ELR (cell line): ENCODE measurements at places on chromosomes 3 and 15.

DNA sequence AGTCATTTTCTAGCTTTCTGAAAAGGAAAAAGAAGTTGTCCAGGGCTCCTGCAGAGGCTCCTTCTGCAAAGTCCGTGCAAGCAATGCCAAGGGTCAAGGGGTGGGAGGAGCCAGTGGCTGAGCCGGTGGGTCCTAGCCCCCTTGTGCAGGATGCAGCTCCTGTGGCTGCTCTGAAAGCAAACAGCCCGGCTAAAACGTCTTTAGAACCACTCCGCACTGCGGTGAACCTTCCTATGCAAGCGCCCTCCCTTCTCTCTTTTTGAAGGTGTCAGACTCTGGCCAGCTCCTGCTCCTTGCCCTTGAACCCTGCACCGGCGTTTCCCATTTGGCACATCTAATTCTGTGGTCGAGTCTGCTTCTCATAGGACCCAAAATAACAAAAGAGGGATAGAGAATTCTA is 183.1 kb downstream of the UACA start:
- DNase-seq: no peak

- no peak for DNase-seq
These were observed 7.9 kb upstream of the SYNM start for GRCh38 chr15:99096894-99097426.

- DNase-seq: no peak
These were observed 53.7 kb downstream of the TPRG1 start for GRCh38 chr3:189225431-189225830.

- DNase-seq: no peak
These were observed 51.0 kb upstream of the TRA2B start for GRCh38 chr3:185988816-185989175.

GRCh38 chr3:38835939-38836338 is 19.9 kb upstream of the SCN10A start:
- peak; percentile 37 for DNase-seq

GRCh38 chr3:17094551-17094950 is 209.8 kb downstream of the PLCL2 start:
- DNase-seq: no peak

- no peak for DNase-seq
These were observed 130.1 kb downstream of the LRRK1 start for GRCh38 chr15:101049282-101049681.

DNA sequence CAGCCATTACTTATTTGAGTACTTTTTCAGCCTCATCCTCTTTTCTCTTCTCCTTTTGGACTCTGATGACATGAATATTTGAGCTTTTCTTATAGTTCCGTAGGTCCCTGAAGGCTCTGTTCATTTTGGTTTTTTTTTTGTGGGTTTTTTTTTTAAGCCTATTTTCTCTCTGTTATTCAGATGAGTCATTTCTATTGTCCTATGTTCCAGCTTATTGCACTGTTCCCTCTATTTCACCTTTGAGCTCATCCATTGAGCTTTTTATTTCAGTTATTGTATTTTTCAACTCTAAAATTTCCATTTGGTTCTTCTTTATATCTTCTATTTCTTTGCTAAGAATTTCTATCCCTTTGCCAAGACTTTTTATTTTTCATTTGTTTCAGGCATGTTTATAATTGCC is 7.2 kb upstream of the MGLL start:
- DNase-seq: no peak

GRCh38 chr15:48244921-48245320 is 38.8 kb downstream of the SLC12A1 start:
- peak; percentile 43 for DNase-seq

- DNase-seq: no peak
These were observed 51.5 kb downstream of the SST start for GRCh38 chr3:187618722-187619121.

GRCh38 chr3:113165841-113166240 is 45.5 kb upstream of the BOC start:
- no peak for DNase-seq

DNA sequence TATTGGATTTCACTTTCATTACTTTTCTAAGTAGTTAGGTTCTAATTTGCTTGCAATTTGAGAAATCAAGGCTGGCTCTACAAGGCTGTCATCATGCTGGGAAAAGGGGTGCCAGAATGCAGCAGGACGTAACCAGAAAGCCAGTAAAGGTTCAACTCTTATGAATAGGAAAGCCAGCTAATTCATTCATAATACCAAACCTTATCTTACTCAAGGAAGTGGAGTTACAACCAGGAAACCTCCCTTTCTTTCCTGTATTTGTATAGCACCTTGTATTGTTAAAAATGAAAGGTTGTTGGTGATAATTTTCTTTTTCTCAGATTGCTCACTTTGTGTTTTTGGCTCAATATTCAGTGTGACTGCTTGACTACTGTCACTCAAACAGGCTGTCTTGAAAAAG is 109.4 kb downstream of the FILIP1L start:
- DNase-seq: no peak

DNA sequence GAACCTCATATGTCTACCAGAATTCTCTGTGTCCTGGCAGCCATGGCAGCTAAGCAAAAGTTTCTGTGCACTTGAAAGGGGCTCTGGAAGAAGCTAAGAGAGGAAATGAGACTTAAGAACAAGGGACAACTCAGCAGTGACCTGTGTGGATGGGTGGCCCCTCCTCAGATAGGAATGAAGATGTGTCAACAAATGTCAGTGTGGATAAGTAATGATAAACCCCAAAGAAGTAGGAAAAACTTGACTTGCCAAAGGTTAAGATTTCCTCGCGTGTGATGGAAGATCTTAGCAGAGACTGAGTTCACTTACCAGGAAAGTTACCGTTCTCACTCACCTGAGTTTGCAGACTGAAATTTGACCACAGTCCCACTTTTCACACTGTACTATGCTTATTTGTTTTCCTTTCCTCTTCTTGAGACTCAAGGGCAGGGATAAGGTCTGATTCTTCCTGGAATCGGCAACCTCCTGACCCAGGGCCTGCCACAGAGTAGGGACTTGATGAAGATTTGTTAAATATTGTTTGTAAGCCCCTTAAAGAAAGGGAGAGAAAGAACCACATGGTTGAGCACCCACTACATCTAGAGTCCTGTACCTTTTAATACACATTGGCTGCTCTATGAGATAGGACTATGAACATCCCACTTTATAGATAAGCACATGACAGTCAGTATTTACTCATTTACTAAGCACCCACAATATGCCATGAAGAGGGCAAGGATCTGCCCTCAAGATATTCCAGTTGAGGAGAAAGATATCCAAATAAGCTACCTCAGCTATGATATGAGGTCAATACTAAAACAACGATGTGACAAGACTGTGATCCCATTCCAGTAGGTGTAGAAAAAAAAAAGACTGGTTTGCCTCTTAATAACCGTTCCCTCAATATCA is 7.3 kb upstream of the HRH1 start:
- DNase-seq: no peak

DNA sequence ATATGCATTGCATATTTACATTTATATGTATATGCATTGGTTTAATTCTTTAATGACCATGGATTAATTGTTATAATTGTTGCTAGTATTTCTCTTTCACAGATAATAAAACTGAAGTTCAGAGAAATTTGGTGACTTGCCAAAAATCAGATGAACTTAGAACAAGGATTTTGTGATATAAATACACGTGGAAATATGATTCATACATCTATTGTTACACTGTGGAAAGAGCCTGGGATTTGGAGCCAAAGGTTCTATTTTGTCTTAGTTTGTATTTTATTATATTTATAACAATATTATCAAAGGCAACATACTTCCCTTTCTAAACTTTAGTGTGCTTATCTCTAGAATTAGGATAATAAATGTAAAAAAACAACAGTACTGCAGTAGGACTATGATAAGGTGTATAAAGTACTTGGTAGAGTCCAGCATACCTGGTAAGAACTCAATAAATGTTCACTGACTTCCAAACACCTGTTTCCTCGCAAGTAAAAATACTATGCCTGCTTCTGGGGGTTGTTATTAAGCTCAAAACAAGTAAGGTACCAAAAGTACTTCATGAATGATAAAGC is 342.9 kb downstream of the THSD4 start:
- DNase-seq: no peak

DNA sequence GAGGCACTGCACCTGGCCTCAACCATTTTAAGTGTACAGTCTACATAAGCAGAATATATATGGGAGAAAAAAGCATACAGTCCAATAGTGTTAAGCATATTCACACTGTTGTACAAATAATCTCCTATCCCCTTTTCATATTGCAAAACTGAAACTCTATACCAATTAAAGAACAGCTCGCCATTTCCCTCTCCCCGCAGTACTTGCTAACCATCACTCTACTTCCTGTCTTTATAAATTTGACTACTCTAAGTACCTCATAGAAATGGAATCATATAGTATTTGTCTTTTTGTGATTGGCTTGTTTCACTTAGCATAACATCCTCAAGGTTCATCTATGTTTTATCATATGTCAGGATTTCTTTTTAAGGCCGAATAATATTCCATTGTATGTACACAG is 21.6 kb upstream of the TASOR start:
- DNase-seq: no peak

DNA sequence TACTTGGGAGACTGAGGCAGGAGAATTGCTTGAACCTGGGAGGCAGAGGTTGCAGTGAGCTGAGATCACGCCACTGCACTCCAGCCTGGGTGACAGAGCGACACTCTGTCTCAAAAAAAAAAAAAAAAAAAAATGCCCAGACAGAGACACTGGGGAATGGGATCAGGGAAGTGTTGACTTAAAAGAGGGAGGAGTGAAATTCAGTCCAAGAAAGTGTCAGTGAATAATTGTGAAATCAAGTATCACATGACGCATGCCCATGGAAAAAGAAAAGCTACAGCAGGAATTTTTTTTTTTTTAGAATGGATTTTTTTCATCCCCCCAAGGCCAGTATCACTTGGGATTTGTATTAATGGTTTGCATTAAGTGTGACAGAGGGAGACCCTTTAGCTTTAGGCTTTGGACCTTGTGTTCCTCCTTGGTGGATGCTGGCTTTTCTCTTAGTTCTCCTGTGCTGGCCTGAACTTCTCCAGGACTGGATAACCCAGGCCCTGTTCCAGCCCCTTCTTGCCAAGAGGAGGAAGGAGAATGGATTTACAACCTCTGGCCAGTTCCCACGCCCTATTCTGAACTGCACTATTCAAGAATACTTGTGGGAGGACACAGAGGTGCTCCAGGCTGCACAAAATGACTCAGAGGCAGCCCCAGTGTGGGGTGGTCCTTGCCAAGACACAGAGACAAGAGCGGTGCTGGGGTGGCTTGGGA is 36.7 kb upstream of the ZNF774 start:
- peak; percentile 14 for DNase-seq

DNA sequence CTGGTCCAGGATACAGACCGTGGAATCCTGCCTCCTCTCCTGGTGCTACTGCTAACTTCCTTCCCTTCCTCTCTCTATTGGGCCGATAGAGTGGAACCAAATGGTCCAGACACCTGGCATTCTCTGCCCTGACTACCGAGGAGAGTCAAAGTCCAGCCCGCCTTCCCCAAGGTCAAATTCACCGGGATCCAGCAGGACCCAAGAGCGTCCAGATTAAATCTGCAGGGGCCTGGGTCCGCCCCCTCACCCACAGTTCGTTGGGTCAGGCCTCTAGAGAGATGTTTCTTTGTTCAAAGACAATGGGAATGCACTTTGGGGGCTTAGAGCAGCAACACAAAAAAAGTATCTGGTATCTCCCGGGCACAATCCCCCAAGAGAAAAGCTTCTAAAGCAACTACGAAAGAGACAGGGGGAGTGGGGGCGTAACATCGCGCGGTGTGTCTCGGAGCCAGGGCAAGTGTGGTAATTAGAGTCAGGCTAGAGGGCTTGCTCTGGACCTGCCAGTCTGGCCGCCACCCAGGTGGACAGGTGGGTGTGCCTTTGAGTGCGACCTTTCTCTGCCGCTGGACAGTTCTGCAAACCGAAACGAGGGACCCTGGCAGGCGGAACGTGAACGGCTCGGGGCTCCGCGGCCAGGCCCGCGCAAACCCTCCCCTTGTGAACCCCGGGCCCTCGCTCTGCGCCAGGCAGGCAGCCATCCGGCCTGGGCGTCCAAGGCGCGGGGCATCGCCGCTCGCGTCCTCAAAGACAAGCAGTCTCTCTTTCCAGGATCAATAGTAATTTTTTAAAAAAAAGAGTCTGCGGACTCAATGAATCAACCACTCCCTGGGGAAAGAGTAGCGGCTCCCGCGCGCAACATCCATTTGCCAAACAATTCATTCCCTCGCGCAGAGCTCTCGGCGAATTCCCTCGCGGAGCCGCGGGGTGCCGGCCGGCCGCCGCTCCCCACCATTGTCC is 806 bp downstream of the KLHL25 start:
- DNase-seq: peak; percentile 49

DNA sequence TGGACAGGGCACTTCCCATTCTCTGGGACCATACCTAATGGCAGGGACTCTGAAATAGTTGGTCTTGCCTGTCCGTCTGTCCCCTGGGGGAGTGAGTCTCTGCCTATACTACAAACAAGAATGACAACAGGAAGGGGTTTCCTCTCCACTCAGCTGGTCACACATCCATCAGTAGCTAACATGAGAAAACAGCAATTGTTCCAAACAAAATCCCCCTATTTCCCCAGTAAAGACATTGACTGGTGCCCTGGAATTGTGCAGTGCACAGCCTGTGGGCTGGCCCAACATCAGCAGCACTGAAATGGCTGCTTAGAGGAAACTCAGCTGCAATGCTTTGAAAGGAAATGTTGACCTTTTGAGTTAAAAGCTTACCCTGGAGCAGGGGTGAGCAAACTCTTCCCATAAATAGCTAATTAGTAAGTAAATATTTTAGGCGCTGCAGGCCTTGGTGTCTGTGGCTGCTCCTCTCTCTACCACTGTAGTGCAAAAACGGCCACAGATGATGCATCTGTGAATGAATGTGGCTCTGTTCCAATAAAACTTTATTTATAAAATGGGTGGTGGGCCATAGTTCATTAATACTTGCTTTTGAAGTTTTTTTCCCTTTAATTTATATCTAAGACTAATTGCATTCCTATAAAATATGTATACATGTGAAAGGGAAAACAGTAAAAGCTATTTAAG is 174.3 kb downstream of the KLF13 start:
- no peak for DNase-seq

DNA sequence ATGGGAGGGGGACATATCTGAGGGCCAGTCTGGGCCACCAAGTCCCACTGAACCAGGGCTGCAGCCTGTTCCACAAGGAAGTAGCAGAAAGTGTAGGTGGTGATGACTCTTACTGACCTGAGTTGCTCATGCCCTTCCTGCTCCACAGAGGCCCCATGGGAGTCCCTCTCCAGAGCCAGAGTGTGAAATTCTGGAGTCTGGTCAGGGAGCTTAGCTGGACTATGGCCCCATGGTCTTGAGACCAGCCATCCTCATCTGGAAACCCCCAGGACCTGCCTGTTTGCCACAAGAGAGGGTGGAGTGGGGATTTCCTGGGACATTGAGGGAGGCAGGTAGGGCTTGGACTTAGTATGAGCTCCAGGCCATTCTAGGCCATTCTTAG is 3.0 kb downstream of the SPINT1 start:
- DNase-seq: peak; percentile 16

- DNase-seq: no peak
These were observed 66.3 kb downstream of the RTP4 start for GRCh38 chr3:187434524-187434923.

GRCh38 chr3:14991151-14991742 is 43.9 kb downstream of the NR2C2 start:
- no peak for DNase-seq

DNA sequence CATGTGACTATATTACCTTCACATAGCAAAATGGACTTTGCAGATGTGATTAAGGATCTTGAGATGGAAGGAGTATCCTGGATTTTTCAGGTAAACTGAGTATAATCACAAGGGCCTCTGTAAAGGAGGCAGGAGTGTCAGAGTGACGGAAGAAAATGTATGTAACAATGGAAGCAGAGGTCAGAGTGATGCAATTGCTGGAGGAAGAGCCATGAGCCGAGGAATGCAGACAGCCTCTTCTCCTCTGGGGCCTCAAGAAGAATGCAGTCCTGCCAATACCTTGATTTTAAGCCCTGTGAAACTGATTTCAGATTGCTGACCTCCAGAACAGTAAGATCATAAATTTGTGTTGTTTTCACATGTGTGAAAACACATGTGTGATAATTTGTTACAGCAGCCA is 15.1 kb downstream of the HEMK1 start:
- no peak for DNase-seq
